AG04450 (cell line): ENCODE measurements at places on chromosomes 4 and X. TPM values are rescaled to one million over a fixed set of nuclear protein-coding genes. Genes with fewer than 3 reads are reported as not detected.

DNA sequence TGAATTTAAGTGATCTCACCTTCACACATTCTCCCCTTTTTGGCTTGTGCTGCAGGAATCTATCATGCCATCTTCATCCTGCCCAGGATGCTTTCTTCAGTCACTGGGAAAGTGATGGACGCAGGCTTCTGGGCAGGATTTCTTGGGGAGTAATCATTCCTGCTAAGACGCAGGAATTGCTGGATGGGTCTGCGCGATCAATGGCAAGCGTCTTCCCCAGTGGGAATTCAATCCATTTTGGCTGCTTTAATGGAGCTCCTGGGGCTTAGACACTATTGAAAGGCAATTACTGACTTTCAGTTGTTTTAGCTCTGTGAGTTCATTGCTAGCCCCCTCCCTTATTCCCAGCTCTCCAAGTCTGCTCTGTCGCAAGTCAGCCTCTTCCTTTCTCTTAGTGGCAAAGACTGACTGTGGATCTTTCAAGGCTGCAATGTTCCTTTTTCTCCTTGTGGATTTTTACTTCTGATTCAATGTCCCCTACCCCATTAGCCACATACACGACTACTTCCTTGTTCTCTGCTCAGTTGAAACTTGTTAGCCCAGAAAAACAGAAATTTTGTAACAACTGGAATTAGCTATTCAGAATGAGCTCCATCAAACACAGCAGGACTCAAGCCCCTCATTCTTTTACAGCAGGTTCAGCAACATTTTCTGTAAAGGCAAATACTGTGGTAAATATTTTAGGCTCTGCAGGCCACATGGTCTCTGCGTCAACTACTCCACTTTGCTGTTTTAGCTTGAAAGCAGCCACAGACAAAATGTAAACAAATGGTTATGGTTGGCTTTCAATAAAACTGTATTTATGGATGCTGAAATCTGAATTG, 154.9 kb downstream of the ASB9 start:
- no peak for DNase-seq

- DNase-seq = no peak
Observed at GRCh38 chrX:13151828-13152517, 107.6 kb upstream of the FAM9C start.

DNA sequence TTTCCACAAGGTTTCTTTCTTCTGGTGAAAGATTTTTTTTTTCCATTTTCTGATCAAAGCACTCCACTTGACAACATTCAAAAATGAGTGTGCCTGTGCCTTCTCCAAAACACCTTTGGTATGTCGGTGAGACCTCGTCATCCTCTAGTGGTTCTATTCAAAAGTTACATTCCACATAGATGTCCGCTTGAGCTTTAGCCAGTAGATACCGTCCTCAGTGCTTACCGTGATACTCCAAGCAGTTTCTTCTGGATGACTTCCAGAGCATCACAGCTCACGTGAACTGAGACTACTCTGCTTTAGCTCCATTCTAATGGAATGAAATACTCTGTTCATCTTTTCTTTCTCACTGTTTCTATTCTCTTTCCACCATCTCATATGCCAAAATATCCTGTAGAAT, 38.2 kb upstream of the VEGFC start:
- DNase-seq = no peak

GRCh38 chrX:22338740-22339139, 66.0 kb downstream of the CBLL2 start:
- DNase-seq = peak; percentile 37

DNA sequence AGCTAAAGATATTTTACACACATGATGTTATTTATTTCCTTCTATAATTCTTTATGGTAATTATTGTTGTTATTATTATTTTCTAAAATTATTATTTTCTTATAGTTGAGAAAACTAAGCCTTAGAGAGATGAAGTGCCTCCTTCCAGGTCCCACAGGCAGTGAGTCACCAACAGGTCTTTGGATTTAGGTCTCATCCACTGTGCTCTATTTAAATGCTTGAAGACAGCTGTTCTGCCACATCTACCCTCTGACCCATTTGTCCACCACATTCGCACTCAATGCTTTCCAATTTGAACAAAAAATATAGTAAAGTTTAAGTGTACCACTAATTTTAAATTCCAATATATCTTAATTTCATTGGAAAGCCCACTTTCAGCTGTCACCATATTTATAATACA, 566.4 kb downstream of the PPARGC1A start:
- no peak for DNase-seq

GRCh38 chrX:123590842-123591486, 141.9 kb downstream of the THOC2 start:
- DNase-seq = no peak

DNA sequence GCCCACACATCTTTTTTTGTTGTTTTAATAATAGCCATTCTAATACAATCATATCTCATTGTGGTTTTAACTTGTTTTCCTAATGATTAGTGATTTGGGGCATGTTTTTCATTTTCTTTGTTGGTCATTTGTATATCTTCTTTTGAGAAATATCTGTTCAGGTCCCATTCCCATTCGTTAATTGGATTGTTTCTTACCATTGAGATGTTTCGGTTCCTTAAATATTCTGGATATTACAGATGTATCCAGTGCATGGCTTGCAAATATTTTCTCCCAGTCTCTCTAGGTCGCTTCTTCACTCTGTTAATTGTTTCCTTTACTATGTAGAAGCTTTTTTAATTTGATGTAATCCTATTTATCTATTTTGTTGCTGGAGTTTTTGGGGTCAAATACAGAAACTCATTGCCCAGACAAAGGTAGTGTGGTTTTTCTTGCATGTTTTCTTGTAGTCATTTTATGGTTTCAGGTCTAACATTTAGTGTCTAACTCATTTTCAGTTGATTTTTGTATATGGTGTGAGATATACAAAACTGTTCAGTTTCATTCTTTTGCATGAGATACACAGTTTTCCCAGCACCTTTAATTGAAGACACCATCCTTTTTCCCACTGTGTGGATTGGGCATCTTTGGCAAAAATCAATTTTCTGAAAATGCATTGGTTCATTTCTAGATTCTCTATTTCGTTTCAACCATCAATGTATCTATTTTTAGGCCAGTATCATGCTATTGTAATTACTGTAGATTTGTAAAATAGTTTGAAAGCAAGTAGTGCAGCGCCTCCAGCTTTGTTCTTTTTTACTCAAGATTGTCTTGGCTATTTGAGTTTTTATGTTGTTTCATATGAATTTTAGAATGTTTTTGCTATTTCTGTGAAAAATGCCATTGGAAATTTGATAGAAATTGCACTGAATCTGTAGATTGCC, 195.9 kb downstream of the SCFD2 start:
- DNase-seq = no peak

GRCh38 chr4:41512596-41512995, 25.4 kb upstream of the LIMCH1 start:
- DNase-seq = no peak

DNA sequence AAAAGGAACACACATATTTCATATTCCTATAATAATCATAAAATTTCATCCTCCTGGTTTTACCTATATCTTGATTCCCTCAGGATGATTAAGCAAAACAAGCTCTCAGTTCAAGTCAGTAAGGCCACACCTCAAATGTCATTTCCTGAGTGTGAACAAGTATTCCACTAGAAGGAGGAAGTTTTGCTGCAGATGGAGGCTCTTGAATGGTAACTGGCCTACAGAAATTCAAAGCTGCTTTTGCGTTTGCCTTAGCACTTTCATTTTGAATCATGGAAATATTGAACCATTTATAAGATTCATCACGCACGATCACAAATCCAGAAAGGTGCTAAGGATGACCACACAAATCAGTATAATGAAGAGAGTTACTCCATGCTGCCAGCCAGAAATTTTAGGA, 254.4 kb upstream of the CXXC4 start:
- DNase-seq = no peak

DNA sequence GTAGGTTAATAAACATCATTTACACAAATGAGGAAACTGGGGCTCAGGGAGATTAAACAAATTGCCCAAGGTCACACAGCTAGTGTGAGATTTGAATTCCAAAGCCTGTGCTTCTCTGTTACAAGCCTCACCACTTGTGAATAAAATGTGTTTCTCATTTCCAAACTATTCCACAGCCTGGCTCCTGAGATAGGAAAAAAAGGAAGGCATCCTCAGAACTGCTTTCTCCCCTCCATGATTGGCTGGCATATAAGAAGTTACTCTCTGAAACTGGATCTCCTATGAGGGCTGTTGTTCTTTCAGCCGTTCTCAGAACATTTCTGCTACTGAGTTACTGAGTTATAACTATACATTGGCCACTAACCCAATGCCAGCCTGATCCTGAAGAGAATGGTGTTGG, 237.9 kb downstream of the MAML3 start:
- DNase-seq = no peak

GRCh38 chr4:52421811-52422213, 237.3 kb downstream of the USP46 start:
- DNase-seq = no peak

- DNase-seq = no peak
Observed at GRCh38 chr4:62288808-62289541, 1088.8 kb downstream of the ADGRL3 start.

DNA sequence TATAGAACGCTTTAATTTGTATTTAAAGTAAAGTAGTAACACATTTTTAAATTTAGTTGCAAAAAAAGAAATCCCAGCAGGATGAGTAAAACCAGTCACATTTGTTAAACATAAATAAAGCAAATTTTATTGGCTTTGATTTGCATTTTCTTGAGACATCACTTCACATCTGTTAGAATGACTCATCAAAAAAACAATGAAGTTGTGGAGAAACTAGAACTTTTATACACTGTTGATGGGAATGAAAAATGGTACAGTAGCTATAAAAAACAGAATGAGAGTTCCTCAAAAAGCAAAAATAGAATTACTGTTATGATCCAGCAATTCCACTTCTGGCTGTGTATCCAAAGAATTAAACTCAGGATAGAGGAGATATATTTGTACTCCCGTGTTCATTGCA, 454.0 kb upstream of the KLHL4 start:
- DNase-seq = no peak

DNA sequence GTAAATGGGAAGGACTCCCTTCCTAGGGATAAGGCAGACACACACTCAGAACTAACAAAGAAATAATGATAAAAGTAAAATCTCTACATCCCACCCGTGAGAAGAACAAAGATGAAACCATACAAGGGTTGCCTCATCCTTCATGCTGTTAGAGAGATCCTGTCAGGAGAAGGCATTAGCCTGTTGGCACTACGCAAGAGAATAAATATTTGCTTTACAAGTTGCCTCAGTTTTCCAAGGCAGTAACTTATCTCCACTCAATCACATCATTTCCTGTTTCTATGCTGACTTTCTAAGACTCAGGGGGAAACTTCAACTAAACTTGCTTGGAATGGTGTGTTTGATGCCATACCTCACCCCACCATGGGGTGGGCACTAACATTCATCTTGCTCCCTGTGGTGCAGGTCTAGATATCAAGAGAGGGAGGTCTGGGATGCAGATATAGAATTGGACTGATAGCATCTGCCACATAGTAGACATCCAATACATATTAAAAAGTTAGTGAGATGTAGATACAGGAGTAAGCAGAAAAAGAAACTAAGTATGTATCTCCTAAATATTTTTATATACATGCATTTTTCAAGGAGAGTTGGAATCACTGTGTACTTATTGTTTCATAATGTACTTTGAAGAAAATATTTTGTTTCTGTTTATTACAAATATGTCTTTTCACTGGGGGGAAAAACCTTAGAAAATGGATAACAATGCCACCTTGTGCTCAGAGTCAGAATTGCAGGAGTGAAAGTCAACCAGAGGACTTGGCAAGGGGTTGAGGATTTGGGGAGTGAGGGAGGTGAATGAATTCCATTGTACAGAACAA, 57.2 kb upstream of the BEX4 start:
- no peak for DNase-seq

Gene BCAP31
- 108 and 114 TPM in 2 replicates for polyA plus RNA-seq

Gene MED28
- 30.6 and 48.6 TPM in 2 replicates for polyA plus RNA-seq

Gene GAGE13
- polyA plus RNA-seq = not detected in 2 replicates

Gene SLC38A5
- 19.1 and 22.3 TPM in 2 replicates for polyA plus RNA-seq

Gene C4orf50
- polyA plus RNA-seq = not detected in 2 replicates

Gene MAGEA10
- polyA plus RNA-seq = not detected in 2 replicates

Gene LRIT3
- polyA plus RNA-seq = not detected in 2 replicates

Gene GJB1
- not detected in 2 replicates for polyA plus RNA-seq
